T-helper 2 cell treated with Interferon-gamma antibody and Interleukin-4, amounts not matched to agents 100 ng/mL and 5 ng/mL, for 36 hours (primary cell): ENCODE measurements at places on chromosomes 7 and 10. TPM values are rescaled to one million over a fixed set of nuclear protein-coding genes. Genes with fewer than 3 reads are reported as not detected.

Gene HGF
- not detected in 2 replicates for total RNA-seq

Gene LRRD1
- total RNA-seq: 0.11 TPM in 1 of 2 replicates, not detected in the other

Gene MSS51
- 3.3 and 3.9 TPM in 2 replicates for total RNA-seq

Gene GLRX3
- total RNA-seq: 90.3 and 97.7 TPM in 2 replicates

Gene IGF2BP3
- total RNA-seq: 13.3 and 15.0 TPM in 2 replicates

Gene CFAP43
- total RNA-seq: 0.09 TPM in 1 of 2 replicates, not detected in the other

Gene TMEM72
- not detected in 2 replicates for total RNA-seq

Gene RSU1
- total RNA-seq: 86.9 and 89.0 TPM in 2 replicates

Gene SPDYE6
- not detected in 2 replicates for total RNA-seq

Gene RBP3
- total RNA-seq: not detected in 2 replicates

Gene NRCAM
- total RNA-seq: 0.16 TPM in 1 of 2 replicates, not detected in the other

Gene FOXP2
- total RNA-seq: not detected in 2 replicates

Gene PKD2L1
- total RNA-seq: 0.14 and 0.20 TPM in 2 replicates

Gene CFAP58
- total RNA-seq: 0.39 and 0.55 TPM in 2 replicates

Gene TUBAL3
- not detected in 2 replicates for total RNA-seq

Gene DRGX
- not detected in 2 replicates for total RNA-seq

Gene HABP2
- total RNA-seq: not detected in 2 replicates

Gene IL15RA
- total RNA-seq: 22.1 and 23.1 TPM in 2 replicates

Gene CYP2E1
- total RNA-seq: 0.39 TPM in 2 replicates

Gene CYP3A4
- total RNA-seq: not detected in 2 replicates

Gene OR6B1
- not detected in 2 replicates for total RNA-seq

Gene CH25H
- total RNA-seq: not detected in 2 replicates

Gene CLDN3
- total RNA-seq: not detected in 2 replicates

Gene HTR5A
- total RNA-seq: not detected in 2 replicates

Gene SYT15B
- total RNA-seq: 0.07 and 0.27 TPM in 2 replicates

Gene AKR1B15
- not detected in 2 replicates for total RNA-seq

Gene DNA2
- total RNA-seq: 43.6 and 48.0 TPM in 2 replicates

Gene CRYGN
- not detected in 2 replicates for total RNA-seq

Gene FGFBP3
- 1.1 and 1.3 TPM in 2 replicates for total RNA-seq

Gene STRA8
- not detected in 2 replicates for total RNA-seq

Gene MBL2
- not detected in 2 replicates for total RNA-seq

Gene PNLIPRP2
- not detected in 2 replicates for total RNA-seq
